ENCODE measurements at places on chromosomes 7 and 10.
A peak's percentile ranks its signal among the peaks of the same experiment; 100 is the strongest.

DNA sequence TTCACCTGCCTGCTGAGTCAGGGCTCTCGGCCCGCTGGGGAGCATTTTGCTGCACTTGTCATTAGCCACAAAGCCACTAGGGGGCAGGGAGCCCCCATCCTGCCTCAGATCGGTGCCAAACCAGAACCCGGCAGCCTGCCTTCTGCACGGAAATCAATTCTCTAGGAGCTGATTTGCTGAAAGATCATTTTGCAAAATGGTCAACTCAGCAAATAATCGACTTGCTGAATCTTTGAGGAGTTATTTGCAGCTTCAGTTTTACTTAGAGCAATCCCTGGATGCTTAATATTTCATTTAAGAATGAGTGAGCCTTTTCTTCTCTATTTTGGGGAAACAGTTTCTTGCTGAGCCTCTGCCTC, 1.7 kb upstream of the GIMAP8 start:
- DNase-seq = peak; percentile 69

- no peak for DNase-seq
These were observed 260.3 kb downstream of the ARHGAP12 start for GRCh38 chr10:31668326-31668725.

DNA sequence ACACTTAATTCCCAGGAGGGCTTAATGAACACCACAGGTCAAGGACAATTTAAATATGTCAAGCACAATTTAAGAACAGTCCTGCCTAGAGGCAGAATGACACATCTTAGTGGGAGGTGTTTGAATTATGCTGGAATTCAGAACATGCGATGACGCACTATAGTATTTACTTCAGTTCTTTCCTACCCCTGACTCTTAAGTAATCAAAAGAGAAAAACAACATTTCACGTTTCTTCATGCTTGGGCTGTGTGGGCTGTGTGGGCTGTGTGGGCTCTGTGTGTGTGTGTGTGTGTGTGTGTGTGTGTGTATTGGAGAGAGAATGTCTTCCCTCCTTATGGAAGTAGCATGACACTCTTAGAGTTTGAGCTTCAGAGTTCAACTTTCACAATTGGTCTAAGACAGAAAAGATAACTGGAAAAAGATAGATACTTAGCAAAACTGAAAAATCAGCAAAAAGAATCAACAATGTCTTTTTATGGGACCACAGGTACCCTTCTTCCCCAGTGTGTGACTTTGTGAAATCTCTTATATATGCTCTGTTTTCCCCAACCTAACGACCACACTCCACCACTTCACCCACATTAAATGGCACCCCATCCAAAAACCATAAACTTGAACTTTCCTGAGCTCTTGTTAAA, 33.7 kb upstream of the CABCOCO1 start:
- no peak for DNase-seq

GRCh38 chr7:5629941-5630340, 151.5 kb downstream of the RNF216 start:
- no peak for DNase-seq
